BJ (cell line): ENCODE measurements at places on chromosomes 7 and 10. TPM values are rescaled to one million over a fixed set of nuclear protein-coding genes. Genes with fewer than 3 reads are reported as not detected.

- no peak for DNase-seq
Measured at GRCh38 chr10:29023678-29024077, 265.2 kb upstream of the LYZL1 start.

The HOXA4 gene
- polyA plus RNA-seq = 1.2 and 1.3 TPM in 2 replicates

- no peak for DNase-seq
Measured at GRCh38 chr10:35495521-35496119, 109.5 kb upstream of the GJD4 start.

DNA sequence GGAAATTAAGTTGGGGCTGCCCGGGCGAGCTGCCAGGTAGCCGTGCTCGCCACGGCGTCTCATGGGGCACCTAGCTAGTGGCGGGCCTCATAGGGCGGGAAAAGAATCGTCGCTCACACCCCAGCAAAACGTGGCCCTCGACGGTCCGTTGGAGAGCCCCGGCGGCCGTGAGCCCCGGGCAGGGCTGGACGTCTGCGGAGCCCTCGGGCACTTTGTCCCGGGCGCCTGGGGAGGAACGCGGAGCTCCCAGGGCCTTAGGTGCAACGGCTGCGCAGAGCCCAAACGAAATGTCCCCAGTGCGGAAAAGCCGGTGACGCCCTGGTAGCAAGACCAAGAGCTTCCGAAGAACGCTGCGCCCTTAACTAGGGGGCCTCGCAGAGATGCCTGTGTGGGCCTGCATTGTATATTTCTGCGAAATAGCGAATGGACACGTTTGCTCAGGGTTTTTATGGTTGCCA, 866 bp upstream of the SFMBT2 start:
- DNase-seq = no peak

The TRDMT1 gene
- polyA plus RNA-seq = 2.4 and 4.2 TPM in 2 replicates

DNA sequence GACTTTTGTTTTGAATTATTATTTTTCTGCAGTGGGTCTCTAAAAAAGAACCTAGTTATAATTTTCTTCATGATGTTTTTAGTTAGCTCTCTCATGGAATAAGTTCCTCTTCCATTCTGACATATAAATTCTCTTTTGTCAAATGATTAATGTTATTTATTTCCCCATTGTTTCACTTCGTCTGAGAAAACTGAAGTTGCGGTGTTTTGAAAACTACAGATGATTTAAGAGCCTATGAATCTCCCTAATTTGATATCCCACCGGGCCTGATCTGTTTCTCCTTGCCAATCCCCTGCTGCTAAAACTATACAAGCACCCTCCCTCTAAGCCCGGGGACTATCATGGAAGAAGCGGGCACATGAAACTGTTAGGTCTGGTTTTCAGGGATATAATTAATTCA, 41.4 kb downstream of the HTR7 start:
- DNase-seq = no peak

The NEUROG3 gene
- polyA plus RNA-seq = not detected in 2 replicates

GRCh38 chr7:73823873-73824592, 6.8 kb upstream of the CLDN4 start:
- DNase-seq = no peak

- no peak for DNase-seq
Measured at GRCh38 chr10:86871563-86872183, 85.7 kb downstream of the MMRN2 start.

DNA sequence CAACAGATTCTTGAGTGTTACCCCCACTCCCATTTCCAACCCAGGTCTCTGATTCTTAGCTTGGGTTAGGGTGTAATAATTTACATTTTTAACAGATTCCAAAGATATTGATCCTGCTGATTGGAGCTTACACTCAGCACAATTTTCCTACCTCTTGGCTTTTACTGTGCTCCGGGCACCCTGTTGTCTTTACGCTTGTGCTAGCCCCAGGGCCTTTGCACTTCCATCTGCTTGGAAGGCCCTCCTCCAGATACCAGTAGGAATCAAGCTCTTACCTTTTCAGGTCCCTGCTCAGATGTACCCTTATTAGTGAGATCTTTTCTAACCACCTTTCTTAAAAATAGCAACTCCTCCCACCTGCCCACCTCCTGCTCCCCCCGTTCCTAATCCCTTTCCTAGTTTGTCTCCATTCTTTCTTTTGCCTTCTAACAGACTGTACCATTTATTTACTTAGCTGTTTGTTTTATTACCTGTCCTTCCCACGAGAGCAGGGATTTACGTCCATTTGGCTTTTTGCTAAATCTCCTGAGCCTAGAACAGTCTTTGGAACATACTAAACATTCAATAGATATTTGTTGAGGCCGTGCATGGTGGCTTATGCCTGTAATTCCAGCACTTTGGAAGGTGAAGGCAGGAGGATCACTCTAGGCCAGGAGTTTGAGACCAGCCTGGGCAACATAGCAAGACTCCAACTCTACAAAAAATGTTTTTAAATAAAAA, 316.3 kb downstream of the PRPF18 start:
- no peak for DNase-seq

DNA sequence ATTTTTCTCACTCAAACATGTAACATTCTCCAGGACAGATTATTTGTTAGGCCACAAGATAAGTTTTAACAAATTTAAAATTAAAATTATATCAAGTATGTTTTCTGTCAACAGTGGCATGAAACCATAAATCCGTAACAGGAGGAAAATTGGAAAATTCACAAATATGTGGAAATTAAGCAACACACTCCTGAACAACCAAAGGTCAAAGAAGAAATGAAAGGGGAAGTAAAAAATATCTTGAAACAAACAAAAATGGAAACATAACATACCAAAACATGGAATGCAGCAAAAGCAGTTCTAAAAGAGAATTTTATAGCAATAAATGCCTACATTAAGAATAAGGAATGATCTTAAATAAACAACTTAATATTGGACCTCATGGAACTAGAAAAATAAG, 147.3 kb downstream of the ZEB1 start:
- DNase-seq = no peak

DNA sequence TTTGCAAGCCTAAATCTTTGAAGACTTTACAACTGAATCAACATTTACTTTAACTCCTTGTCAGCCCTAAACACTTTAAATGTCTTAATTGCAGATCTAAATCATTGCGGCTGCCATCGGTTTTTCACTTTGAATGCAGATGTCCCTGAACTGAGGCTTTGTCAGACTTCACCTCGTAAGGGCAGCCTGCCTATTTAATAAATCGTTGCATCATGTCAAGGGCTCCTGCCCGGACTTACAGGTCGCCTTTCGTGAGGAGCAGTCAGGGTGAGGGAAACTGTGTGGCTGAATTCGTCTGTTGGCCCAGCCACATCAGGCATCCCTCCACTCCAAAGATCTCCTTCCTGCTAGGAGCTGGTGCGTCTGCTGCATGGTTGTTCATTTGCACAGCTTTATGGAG, 368.2 kb upstream of the NPVF start:
- no peak for DNase-seq

DNA sequence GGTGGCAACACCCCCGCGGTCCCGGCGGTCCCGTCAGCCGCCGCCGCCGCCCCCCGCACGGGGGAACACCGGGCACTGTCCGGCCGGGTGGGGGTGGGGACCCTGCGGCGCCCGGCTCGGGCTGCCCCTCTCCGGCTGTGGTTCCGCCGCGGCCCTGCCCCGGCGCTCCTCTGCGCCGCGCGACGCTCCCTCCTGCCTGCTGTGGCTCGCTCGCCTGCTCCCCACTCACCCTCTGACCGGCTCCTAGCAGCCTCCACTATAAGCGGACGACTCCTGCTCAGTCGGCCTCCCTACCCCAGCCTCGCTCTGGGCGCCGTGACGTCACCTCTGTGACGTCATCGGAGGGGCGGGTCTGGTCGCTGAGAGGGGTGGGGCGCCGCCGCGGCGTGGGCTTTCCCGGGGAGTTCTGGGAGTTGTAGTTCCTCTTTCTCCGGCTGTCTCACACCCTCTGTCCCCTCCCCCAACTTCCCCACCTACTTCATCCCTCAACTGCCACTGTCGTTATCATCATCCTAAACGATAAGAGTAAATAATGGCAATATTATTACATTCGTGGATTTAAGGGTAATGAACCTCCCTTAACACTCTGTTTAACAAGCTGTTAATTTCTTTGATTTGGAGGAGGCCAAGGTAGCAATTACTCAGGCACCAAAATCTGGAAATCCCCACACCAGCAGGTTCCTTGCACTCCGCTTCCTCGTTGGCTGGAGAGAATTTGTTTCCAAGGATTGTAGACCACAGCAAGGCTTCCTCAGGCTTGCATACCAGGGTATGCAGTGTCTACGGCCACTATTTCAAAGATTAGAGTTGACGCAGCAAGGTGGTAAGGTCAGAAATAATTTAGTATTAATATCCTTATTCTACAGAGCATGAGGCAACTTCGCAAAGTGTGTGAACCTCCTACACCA, at the start of gene UBE2H:
Gene UBE2H, minus strand, starts transcription at position 308 of the 908 bp plus-strand sequence. CDS start 405 bp downstream, outside the sequence.
- DNase-seq = peak; percentile 32

- no peak for DNase-seq
Measured at GRCh38 chr7:85520175-85520574, 333.3 kb upstream of the SEMA3D start.

GRCh38 chr10:102433619-102434046, 1.3 kb upstream of the CUEDC2 start:
- DNase-seq = no peak

The HMX2 gene
- not detected in 2 replicates for polyA plus RNA-seq

DNA sequence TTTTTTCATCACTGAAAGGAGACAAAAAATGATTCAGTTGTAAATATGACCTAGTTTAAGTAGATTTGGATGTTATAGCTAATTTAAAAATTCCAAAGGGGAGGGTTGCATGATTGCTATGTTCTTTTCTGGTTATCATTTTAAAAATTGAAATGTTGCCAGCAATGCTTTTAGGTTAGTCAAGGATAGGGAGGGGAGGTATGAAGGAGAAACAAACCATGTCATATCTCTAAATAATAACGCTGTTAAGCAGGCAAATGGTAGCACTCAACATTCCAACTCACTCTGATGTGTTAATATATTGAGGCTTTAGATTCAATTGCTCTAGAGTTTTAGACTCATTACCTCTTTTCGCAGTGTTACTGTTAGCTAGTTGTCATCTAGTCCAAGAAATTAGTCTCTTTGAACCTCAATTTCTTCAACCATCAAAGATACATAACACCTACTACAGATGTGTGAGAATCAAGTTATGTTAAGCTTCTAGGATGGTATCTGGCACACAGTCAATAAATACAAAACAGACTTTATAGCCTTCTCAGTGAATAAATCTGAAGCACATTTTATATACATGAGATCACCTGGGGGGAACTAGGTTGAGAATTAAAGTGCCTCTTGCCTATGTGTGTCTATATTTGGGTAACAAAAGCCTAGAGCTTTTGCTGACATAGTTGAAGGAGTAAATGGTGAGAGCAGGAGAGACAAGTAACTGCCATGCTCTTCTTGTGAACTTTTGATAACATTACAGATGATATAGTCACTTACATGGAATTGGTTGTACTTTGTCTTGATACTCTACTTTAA, 124.9 kb downstream of the CSTF2T start:
- no peak for DNase-seq

The PNLIPRP2 gene
- polyA plus RNA-seq = not detected in 2 replicates

GRCh38 chr7:131529179-131529578, 27.2 kb downstream of the PODXL start:
- DNase-seq = no peak

DNA sequence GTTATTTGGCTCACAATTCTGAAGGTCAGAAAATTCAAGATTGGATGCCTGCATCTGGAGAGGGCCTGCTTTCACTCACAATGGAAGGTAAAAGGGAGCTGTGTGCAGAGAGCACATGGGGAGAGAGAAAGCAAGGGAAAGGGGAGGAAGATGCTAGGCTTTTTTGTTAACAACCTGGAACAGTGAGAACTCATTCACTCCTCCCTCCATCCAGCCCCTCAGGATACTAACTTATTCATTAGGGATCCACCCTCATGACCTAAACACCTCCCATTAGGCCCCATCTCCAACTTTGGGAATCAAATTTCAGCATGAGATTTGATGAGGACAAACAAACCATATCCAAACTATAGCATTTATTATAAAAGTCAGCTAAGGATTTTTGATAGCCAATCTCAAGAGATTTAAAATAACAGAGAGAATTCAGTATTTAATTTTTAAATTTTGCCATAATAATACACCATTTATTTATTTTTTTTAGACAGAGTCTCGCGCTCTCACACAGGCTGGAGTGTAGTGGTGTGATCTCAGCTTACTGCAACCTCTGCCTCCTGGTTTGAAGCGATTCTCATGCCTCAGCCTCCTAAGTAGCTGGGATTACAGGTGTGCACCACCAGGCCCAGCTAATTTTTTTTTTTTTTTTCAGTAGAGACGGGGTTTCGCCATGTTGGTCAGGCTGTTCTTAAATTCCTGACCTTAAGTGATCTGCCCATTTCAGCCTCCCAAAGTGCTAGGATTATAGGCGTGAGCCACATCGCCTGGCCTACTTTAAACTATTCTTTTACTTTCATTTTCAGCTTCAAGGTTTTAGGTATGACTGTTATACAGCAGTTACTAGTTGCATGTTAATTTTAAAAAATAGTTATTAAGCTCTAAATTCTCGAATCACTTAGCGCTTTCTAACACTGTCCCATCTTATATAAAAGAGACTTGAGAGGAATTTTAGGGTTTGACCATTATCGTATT, 20.3 kb upstream of the ETV1 start:
- DNase-seq = no peak

GRCh38 chr7:105161366-105161765, 147.4 kb downstream of the KMT2E start:
- DNase-seq = no peak

The OLAH gene
- polyA plus RNA-seq = 0.15 and 0.29 TPM in 2 replicates

DNA sequence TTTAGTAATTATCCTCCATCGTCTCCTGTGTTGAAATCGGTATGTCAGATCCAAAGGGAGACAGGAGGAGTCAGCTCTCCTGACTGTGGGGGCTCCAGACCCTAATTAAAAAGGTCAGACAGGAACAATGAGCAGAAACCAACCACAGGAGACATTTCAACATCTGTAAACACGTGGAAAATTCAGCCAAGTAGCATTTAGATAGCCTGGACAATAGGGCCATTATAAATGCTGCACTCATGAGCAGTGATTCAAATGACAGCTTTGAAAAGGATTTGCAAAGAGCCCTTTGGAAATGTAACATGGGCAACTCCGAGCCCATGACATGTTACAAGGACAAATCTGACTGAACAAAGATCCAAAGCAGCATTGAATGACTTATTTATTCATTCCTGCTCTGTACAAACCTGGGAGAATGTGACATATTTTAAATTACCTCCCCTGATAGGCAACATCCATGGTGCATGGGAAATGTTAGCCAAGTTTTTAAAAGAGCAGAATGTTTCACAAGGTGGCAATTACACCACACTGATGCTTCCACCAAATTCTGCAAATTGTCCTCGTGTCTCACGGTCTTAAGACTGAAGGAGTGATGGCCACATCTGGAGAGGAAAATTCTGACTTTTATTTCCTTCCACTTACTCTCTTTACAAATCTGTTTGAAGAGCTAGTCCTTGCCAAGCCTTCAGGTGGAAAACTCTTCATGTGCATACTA, 113.3 kb upstream of the KMT2E start:
- DNase-seq = no peak

GRCh38 chr7:100914879-100915447, 19.3 kb upstream of the ACHE start:
- no peak for DNase-seq

- no peak for DNase-seq
Measured at GRCh38 chr7:79664884-79665676, 211.6 kb upstream of the MAGI2 start.

- no peak for DNase-seq
Measured at GRCh38 chr10:123761038-123761428, 94.9 kb downstream of the GPR26 start.

GRCh38 chr7:11934796-11935195, 102.8 kb upstream of the THSD7A start:
- DNase-seq = no peak
